ENCODE measurements at places on chromosomes 2 and 18.

GRCh38 chr2:188119112-188119838, 172.4 kb upstream of the GULP1 start:
- H3K4me1 ChIP-seq: no peaks in the 10 kb centered on the region
- H3K36me3 ChIP-seq: no peaks in the 10 kb centered on the region
- no peak overlapping the region for H3K27ac ChIP-seq
- no peak overlapping the region for H3K4me3 ChIP-seq
- H3K27me3 ChIP-seq: no peaks in the 10 kb centered on the region
- DNase-seq: no peak

- no peak overlapping the region for H3K27ac ChIP-seq
- H3K27me3 ChIP-seq: no peaks in the 10 kb centered on the region
- H3K4me3 ChIP-seq: no peak overlapping the region
These were observed 20.1 kb downstream of the PAX8 start for GRCh38 chr2:113258471-113259147.

DNA sequence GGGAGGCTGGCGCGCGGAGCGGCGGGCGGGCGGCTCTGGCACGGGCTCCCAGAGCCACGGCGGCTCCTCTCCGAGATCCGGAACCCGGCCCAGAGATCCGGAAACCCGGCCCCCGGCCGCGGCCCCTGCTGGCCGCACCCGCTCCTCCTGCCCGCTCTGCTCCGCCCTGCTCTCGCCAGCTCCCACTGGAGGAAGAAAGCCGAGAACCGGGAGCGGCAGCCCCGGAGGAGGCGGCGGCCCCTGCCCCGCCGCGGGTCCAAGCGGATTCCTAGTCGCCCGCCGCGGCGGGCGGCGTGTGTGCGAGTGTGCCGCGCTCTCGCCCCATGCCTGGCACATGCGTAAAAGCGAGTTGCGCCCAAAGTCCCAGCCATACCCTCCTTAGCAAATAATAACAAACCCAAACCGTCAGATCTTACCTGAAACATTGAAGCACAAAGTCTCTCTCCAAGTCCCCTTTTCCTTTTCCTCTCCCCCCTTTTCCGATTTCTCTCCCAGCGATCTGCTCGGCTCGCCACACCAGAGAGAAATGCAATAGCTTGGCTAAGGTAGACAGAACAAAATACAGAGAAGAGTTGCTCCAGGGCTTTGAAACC, 108.7 kb upstream of the KCTD1 start:
- H3K36me3 ChIP-seq: no peaks in the 10 kb centered on the region
- H3K27me3 ChIP-seq: peaks cover 11% of the 10 kb centered on the region
- H3K27ac ChIP-seq: no peak overlapping the region

DNA sequence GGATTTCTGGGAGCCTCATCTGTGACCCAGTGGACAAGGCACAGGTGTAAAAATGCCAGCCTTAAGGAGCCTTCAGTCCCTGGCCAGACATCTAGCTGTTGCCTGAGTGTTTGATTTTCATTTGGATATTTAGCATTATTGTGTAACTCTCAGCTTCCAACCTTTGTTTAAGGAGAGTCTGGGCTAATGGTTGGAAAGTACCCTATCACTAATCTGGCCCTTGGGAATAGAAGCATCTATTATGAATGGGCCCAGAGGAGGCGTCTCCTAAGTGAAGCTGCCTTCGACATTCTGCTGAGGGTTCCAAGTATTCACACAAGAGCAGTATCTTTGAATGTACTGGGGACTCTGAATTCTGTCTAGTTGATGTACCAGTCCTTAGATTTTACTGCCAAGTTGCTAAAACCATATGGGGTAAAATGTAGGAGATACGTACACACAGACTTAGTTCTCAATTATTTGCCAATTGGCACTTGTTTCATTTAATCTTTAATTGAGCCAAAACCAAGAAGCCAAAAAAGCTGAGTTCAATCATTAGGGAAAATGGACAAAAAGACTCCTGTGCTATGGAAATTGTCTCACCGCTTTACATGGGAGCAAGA, 7.2 kb upstream of the ANKRD29 start:
- no peaks in the 10 kb centered on the region for H3K4me1 ChIP-seq
- no peaks in the 10 kb centered on the region for H3K36me3 ChIP-seq
- no peak overlapping the region for H3K4me3 ChIP-seq
- no peak for DNase-seq
- no peaks in the 10 kb centered on the region for H3K27me3 ChIP-seq

GRCh38 chr2:218128781-218129457, 3.1 kb downstream of the CXCR2 start:
- no peaks in the 10 kb centered on the region for H3K4me1 ChIP-seq
- DNase-seq: no peak
- H3K27me3 ChIP-seq: no peaks in the 10 kb centered on the region
- H3K36me3 ChIP-seq: no peaks in the 10 kb centered on the region

DNA sequence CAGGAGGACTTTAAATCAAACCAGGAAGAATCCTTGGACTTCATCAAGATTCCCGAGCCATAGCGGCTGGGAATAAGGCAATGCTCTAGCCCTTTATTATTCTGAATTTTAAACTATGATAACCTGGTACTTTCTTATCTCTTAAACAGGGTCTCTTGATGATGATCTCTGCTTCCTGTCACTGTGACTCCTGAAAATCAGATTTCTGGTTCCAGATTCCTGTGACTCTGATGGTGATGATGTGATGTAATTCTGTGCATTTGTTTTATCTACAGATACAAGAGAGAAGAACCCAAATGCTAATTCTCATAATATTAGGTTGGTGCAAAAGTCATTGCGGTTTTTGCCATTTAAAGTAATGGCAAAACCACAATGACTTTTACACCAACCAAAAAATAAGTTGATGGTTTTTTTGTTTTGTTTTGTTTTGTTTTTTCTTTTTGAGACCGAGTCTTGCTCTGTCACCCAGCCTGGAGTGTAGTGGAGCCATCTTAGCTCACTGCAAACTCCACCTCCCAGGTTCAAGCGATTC, 116.3 kb upstream of the CREB1 start:
- DNase-seq: no peak
- no peak overlapping the region for H3K27ac ChIP-seq
- H3K27me3 ChIP-seq: no peaks in the 10 kb centered on the region
- H3K4me3 ChIP-seq: no peak overlapping the region
- no peaks in the 10 kb centered on the region for H3K4me1 ChIP-seq

- no peaks in the 10 kb centered on the region for H3K27me3 ChIP-seq
- H3K4me3 ChIP-seq: no peak overlapping the region
- DNase-seq: no peak
- peaks cover 67% of the 10 kb centered on the region for H3K36me3 ChIP-seq
- H3K4me1 ChIP-seq: no peaks in the 10 kb centered on the region
- H3K27ac ChIP-seq: no peak overlapping the region
These were observed 30.6 kb downstream of the GPR45 start for GRCh38 chr2:105272176-105272575.

DNA sequence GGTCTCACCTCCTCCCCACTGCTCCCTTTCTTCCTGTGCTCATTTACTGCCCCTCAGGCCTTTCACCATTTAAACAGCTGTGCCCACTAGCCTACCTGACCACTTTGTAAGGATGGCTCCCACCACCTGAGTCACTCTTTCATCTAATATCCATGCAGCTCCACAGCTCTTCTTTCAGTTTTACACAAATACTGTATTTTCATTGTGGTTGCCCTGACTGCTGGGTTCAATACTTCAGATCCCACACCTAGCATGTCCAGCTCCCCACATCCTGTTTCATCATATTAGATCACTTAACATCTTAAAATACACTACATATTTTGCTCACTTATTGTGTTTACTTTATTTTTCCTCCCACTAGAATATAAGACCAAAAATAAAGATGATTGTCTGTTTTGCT, 1110.6 kb downstream of the TSN start:
- H3K36me3 ChIP-seq: no peaks in the 10 kb centered on the region
- no peak overlapping the region for H3K4me3 ChIP-seq
- DNase-seq: no peak
- H3K27me3 ChIP-seq: no peaks in the 10 kb centered on the region

DNA sequence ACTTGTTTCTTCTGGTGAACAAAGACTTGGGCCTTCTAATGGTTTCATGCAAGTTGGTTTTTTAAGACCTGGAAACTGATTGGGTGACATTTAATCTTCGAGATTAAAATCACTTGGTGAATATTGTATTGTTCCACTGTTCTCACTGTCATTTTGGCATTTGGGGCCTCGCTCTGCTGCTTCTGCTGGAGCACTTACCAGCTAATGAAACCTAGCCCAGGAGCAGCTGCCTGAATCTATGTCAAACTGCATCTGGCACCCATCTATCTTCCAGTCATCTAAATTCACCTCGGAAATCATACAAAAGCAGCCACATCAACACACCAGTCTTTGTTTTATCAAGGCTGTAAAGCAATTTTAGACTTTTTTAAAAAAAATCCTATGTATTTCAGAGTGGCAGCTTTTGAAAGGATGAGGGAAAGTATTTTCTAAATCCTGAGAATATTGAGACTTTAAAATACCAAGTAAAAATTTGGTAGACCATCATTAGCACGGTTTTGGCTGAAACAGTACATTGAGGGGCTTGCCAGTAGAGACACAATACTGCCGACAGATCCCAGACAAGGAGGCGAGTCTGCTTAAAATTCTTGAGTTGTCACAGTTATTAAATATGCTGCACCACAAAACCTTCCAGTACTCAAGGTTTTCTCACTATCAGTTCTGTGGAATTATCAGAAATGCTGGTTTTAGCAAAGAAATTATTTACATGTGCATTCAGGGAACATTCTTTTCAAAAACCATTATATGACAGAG, 26.1 kb upstream of the SERTAD2 start:
- no peak for DNase-seq
- no peak overlapping the region for H3K4me3 ChIP-seq
- H3K36me3 ChIP-seq: no peaks in the 10 kb centered on the region

GRCh38 chr2:189534854-189535832, 45.4 kb downstream of the SLC40A1 start:
- H3K4me1 ChIP-seq: no peaks in the 10 kb centered on the region
- H3K27me3 ChIP-seq: no peaks in the 10 kb centered on the region
- H3K4me3 ChIP-seq: no peak overlapping the region
- no peaks in the 10 kb centered on the region for H3K36me3 ChIP-seq
- no peak overlapping the region for H3K27ac ChIP-seq
- no peak for DNase-seq

- DNase-seq: no peak
- H3K27me3 ChIP-seq: no peaks in the 10 kb centered on the region
- H3K27ac ChIP-seq: no peak within 1 kb of the TSS
- H3K36me3 ChIP-seq: no peaks in the 10 kb centered on the region
- no peaks in the 10 kb centered on the region for H3K4me1 ChIP-seq
These were observed at the start of gene ARHGAP28 for GRCh38 chr18:6729247-6730091. ARHGAP28 (plus strand) TSS chr18:6729716; CDS start chr18:6729822, 106 bp downstream.

DNA sequence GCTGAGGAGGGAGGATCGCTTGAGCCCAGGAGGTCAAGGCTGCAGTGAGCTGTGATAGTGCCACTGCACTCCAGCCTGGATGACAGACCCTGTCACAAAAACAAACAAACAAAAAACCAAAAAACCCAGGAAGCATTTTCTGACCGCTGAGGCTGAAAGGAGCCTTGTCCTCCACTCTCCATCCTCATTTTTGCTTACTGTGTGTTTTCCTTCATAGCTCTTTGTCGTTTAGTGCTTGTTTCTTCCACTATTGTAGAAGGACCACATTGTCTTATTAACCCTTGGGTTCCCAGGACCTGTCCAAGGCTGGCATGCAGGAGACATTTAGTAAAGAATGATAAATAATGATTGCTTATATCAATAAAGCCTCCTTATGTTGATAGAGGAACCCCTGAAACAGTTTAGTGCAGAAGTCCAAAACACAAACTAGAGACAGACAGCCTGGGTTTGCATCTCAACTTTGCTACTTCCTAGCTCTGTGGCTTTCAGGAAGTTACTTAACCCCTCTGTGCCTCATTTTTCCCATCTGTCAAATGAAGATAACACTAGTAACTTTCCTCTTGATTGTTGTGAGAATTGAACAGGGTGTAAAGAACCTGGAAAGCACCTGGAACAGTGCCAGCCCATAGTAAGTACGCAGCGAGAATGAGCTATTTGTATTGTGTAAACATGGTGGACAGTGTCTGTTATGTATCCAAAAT, 126.0 kb downstream of the LPIN1 start:
- no peak overlapping the region for H3K27ac ChIP-seq
- H3K27me3 ChIP-seq: no peaks in the 10 kb centered on the region
- H3K36me3 ChIP-seq: no peaks in the 10 kb centered on the region
- H3K4me1 ChIP-seq: no peaks in the 10 kb centered on the region

DNA sequence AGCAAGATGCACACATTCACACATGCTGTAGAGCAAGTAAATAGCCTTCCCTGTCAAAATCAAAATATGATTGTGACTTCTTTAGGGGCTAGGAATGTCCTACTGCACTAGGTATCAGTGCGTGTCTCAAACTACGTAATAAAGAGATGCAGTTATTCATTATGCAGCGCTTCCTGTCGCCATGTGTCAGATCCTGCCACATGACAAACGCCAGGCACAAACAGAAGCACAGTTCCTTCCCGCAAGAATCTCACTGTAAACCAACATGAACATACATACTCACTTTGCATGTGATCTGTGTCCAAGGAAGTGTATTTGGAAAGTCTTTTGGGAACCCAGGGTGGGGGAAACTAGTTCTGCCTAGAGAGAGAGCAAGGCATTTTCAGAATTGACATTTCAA, 599.9 kb downstream of the RNF144A start:
- H3K4me1 ChIP-seq: no peaks in the 10 kb centered on the region
- no peak for DNase-seq
- H3K4me3 ChIP-seq: no peak overlapping the region
- no peaks in the 10 kb centered on the region for H3K27me3 ChIP-seq
- no peaks in the 10 kb centered on the region for H3K36me3 ChIP-seq

DNA sequence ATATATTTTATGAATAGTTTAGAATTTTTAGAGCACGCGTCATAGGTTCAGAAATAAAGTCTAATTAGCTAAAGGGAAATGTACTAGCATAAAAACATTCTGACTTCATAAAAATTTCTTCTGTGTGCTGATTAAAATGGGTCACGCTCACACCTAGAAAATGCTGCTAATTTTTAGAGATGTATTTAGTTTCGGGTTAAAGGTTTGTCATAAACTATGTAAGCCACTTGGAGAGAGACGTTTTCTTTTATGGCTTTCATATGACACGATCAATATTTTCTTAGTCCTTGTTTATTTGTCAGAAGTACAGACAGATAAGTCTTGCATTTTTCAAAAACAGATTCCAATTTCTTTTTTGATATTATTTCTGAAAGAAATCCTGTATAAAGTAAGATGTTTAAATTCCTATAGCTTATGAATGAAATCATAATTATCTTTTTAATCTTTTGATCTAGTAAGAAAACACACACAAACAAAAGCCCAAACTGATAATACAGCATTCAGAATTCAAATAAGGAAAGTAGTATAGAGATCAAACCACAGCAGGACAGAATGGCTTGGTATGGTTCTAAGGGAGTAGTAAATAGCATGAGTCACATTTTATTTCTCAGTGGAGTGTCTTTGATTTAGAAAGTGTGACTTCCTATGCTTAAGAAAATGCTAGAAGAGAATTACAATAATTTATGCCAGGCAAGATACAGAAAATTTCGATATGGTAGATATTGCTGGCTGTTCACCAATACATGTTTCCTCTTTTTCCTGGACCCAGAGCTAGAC, 236.6 kb downstream of the GPD2 start:
- no peaks in the 10 kb centered on the region for H3K36me3 ChIP-seq
- H3K4me1 ChIP-seq: no peaks in the 10 kb centered on the region
- H3K4me3 ChIP-seq: no peak overlapping the region
- no peaks in the 10 kb centered on the region for H3K27me3 ChIP-seq
- H3K27ac ChIP-seq: no peak overlapping the region
- DNase-seq: no peak

- H3K4me3 ChIP-seq: no peak overlapping the region
- no peak overlapping the region for H3K27ac ChIP-seq
- no peaks in the 10 kb centered on the region for H3K36me3 ChIP-seq
- H3K27me3 ChIP-seq: no peaks in the 10 kb centered on the region
These were observed 34.2 kb downstream of the NPAS2 start for GRCh38 chr2:100853909-100854810.

All from effector memory CD4-positive, alpha-beta T cell (primary cell).